ENCODE measurements at places on chromosomes 3 and 15. TPM values are rescaled to one million over a fixed set of nuclear protein-coding genes. Genes with fewer than 3 reads are reported as not detected.

GRCh38 chr3:29871087-29871486 lies 590.2 kb downstream of the RBMS3 start:
- H3K4me3 ChIP-seq, result no peak overlapping the region
- no peak for DNase-seq
- no peak overlapping the region for H3K27ac ChIP-seq
- no peaks in the 10 kb centered on the region for H3K27me3 ChIP-seq
- H3K4me1 ChIP-seq, result no peaks in the 10 kb centered on the region

DNA sequence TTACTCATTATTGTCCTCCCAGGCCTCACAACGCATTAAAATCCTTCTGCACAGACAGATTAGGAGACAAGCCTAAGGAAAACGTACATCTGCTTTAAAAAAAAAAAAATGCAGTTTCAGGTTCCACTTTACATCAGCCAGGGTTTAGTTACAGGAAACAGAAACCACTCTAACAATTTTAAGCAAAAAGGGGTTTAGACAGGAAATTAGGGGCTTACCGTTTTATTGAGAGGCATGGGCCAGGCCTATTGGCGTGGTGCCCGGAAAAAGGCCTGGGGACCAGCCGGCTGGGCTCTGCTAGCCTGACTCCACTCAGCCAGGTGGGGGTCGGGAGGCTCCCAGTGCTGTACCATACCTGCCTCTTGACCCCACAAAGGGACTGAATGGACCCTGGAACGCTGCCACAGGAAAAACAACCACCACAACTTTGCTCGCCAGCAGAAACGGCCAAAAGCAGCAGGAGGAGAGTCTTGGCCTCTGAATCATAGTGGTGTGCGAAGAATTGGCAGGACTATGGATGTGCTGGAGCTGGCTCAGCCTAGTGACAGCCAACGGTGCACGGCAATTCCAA lies 124.3 kb downstream of the CHSY1 start:
- H3K27ac ChIP-seq, result peak overlapping the region; percentile 51
- no peaks in the 10 kb centered on the region for H3K27me3 ChIP-seq
- H3K4me1 ChIP-seq, result peaks cover 26% of the 10 kb centered on the region
- H3K36me3 ChIP-seq, result no peaks in the 10 kb centered on the region
- peak; percentile 21 for DNase-seq

- peak overlapping the region; percentile 70 for H3K4me3 ChIP-seq
- peak overlapping the region; percentile 99 for H3K27ac ChIP-seq
- peak; percentile 66 for DNase-seq
- no peaks in the 10 kb centered on the region for H3K27me3 ChIP-seq
Observed at GRCh38 chr3:13016083-13016720, 57.0 kb downstream of the IQSEC1 start.

DNA sequence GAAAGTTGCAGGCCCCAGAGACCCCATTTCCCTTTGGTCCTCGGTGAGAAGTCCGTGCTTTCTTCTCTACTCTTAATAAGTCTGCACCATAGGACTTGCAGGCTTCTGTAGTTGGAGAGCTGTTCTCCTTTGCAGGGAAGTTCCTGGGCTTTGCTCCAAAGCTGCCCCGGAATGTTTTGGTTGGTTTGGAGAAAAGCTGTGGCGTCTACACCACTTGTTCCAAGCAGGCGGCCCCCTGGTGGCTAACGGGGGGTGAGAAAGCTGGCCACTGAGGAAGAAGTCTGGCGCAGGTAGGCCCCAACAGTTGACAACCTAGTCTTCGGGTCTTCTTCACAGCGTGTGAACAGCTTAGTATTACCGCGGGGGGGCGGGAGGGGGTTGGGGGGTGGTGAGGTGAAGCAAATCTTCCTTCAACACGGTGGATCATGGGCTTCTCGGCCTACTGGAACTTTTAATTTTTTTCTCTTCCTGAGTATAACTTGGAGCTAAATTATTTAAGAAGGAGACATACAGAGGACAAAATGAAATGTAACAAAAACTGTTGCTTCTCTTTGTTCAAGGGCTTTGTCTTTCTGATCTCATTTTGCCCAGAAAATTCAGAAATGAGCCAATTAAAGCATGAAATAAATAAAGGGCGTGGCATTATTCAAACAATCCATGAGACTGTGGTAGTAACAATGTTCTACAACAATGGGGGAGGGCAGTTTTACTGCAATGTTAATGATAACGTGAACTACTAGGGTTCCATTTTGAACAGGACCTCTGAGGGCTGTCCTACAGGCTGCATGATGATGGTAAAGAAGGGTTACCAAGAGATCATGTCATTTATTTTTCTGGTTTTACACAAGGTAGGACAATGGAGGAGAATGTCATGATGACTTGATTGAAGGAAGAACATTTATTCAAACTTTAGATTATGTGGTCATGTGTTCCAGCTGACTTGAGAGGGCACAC lies 2.2 kb upstream of the THRB start:
- DNase-seq, result no peak
- no peaks in the 10 kb centered on the region for H3K36me3 ChIP-seq
- H3K27ac ChIP-seq, result no peak overlapping the region
- H3K4me1 ChIP-seq, result no peaks in the 10 kb centered on the region
- H3K4me3 ChIP-seq, result no peak overlapping the region

- H3K27ac ChIP-seq, result no peak overlapping the region
- no peaks in the 10 kb centered on the region for H3K27me3 ChIP-seq
- DNase-seq, result no peak
Observed at GRCh38 chr3:10333349-10333650, 12.4 kb upstream of the SEC13 start.

- no peak overlapping the region for H3K27ac ChIP-seq
- no peaks in the 10 kb centered on the region for H3K36me3 ChIP-seq
Observed at GRCh38 chr15:79381593-79381992, 50.5 kb upstream of the MINAR1 start.

DNA sequence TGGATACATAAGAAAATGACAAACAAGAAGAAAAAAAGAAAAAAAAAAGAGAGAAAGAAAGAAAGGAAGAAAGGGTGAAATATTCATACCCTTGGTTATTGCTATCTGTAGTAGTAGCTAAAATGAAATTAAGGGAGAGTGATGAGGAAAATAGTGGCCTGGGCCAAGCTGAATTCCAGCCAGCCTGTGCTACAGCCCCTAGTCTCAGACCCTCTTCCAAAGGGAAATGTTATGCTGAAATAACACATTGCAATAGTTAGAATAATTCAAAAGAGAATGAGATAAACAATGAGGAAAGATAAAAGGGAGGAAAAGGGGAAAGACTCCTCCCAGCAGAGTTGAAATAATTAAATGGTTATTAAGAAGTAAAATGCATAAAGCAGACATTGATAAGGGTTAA lies 268.4 kb upstream of the ROBO1 start:
- no peaks in the 10 kb centered on the region for H3K4me1 ChIP-seq
- no peak overlapping the region for H3K4me3 ChIP-seq
- no peaks in the 10 kb centered on the region for H3K27me3 ChIP-seq
- no peaks in the 10 kb centered on the region for H3K36me3 ChIP-seq
- DNase-seq, result no peak

Gene PIGZ
- 1.2 TPM for total RNA-seq

Gene EDEM1
- total RNA-seq, result 146 TPM

Gene PP2D1
- total RNA-seq, result not detected

Gene TIPIN
- 9.0 TPM for total RNA-seq
